Fibroblast of skin of left biceps (primary cell): ENCODE measurements at places on chromosomes 11 and 22.

GRCh38 chr22:40237241-40237640, 59.5 kb downstream of the TNRC6B start:
- DNase-seq, result no peak

- DNase-seq, result no peak
Observed at GRCh38 chr11:34049028-34049427, 2.5 kb upstream of the CAPRIN1 start.

- DNase-seq, result no peak
Observed at GRCh38 chr11:120141768-120142423, 4.0 kb upstream of the TRIM29 start.

GRCh38 chr11:820655-821511, 2.2 kb downstream of the PNPLA2 start:
- no peak for DNase-seq

- DNase-seq, result no peak
Observed at GRCh38 chr11:128733440-128734102, 39.7 kb downstream of the FLI1 start.

- DNase-seq, result no peak
Observed at GRCh38 chr11:94077552-94078293, 50.9 kb upstream of the PANX1 start.

DNA sequence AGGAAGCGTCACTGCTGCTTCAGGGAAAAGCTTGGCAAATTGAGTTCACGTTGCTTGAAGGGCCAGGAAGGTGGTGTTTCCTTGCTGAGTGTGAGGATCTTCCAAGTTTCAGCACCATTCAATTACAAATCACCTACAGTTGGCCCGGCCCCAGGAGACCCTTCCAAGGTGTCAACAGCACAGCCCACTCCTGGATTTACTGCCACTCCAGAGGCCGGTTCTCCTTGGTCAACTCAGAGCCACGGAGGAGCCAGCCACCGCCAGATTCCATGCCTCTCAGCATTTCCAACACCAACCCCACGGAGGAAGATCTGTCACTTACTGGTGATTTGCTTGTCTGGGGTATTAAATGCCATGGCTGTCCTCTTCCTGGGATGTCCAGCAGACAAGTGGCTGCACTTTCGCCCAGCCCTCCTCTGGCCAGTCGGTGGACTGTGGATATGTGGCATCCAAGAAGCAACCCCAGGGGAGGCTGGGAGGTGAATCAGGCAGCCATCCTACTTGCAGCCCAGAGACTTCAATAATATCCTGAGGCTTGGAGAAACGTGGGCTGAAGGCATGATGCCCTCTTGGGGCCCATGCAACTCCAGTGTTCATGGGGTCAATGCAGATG, 74.1 kb upstream of the SHANK2 start:
- DNase-seq, result no peak

DNA sequence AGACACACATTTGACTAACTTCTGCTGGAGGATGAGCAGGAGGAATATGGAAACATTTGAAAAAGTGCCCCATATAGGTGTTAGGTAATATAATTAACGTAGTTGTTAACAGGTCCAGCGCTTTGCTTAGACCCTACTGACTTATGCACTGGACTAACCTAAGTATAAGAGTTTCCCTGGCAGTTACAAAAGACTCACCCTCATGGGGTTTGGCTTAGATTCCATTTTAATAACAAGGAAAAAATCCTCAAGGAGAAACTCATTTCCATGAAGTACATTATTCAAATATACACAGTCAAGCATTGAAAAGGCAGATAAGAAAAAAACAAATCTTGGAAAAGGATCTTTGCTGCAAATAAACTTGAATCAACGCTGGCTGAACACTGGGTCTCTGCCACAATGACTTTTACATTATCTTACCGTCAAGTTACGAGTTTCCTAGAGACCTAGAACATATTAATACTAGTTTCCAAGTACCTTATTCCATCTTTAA, 27.7 kb downstream of the CDON start:
- no peak for DNase-seq

DNA sequence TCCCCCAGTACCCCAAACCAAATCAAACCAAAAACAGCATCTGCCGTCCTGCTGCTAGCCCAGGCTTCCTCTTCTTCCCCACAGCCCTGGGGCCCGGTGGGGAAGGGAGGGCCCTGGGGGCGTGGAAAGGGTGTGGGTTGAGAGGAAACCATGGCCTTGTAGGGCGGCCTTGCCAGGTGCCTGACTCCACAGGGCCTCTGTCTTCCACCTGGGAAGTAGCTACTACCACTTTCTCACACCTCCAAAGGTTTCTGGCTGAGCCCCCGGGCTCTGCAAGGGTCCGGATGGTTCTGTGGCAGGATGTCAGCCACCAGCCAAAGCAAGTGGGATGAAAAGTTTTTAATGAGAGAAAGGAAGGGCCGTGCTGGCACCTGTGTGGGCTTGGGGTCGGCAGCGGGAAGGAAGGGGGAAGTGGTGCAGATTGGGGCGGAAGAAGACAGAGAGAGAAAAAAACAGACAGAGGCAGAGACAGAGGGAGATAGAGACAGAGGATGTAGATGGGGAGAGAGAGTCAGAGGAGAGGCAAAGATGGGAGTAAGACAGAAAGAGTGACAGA, 10.5 kb downstream of the TPST2 start:
- DNase-seq, result no peak

- DNase-seq, result no peak
Observed at GRCh38 chr11:46604796-46605195, 11.0 kb upstream of the AMBRA1 start.

DNA sequence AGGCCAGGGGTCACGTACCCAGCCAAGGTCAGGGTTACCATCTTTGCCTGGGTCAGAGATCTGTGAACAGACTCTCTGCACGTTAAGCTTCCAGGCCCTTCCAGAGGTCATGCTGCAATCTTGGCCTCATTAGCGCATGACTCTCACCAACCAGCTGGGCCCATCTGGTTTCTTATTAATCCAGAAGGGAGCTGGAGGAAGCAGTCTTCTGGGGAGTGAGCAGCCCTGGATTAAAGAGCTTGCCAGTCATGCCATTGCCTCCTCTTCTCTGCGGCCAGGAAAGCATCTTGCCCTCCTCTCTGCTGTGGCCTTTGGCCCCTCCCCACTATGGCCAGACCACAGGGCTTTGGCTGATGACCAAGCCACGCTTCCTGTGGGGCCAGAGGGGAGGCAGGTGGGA, 57.4 kb downstream of the CHST1 start:
- no peak for DNase-seq

GRCh38 chr11:8956860-8957259, 7.4 kb downstream of the TMEM9B start:
- no peak for DNase-seq

GRCh38 chr11:64652586-64653387, 61.8 kb downstream of the SLC22A12 start:
- no peak for DNase-seq

GRCh38 chr11:7851391-7851790, 54.6 kb upstream of the OR5P2 start:
- DNase-seq, result no peak

- no peak for DNase-seq
Observed at GRCh38 chr11:1394936-1395772, 5.4 kb downstream of the BRSK2 start.

- DNase-seq, result no peak
Observed at GRCh38 chr11:74453373-74453975, 13.9 kb downstream of the KCNE3 start.
